ENCODE measurements at places on chromosomes 12 and 14.

DNA sequence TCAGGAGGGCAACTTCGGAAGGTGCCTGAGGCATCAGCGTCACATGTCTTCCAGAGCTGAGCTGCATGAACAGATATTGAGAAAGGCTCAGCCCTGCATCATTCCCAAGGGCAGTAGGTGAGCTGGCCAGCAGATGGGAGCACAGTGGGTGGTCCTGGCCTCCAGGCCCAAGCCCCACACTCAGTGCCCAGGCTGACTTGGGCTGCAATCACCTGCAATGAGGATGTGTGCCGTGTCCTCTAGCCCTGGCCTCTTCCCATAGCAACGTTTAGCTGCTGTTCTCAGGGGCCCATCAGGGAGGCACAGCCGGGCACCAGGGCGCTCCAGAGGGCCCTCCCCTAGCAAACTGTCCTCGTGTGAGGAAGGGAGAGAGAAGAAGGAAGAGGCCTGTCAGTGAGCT lies 32.0 kb downstream of the TEP1 start:
- DNase-seq: no peak

DNA sequence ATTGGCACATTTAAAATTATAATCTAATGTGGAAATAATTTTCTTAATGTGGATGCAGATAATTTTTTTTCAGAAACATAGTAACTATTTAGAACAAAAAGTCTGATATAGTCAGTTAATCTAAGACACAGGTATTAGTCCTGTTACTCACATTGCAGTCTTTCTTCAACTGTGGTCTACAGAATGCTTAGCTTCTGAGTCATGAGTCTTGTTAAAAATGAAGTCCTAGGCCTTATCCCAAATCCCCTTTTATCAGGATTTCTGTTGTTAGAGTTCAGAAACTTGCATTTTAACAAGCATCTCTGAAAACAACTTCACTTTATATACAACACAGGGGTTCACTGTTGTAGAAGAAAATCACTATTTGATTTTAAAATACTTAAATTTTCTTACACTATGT lies 112.2 kb downstream of the SLC16A7 start:
- DNase-seq: no peak

DNA sequence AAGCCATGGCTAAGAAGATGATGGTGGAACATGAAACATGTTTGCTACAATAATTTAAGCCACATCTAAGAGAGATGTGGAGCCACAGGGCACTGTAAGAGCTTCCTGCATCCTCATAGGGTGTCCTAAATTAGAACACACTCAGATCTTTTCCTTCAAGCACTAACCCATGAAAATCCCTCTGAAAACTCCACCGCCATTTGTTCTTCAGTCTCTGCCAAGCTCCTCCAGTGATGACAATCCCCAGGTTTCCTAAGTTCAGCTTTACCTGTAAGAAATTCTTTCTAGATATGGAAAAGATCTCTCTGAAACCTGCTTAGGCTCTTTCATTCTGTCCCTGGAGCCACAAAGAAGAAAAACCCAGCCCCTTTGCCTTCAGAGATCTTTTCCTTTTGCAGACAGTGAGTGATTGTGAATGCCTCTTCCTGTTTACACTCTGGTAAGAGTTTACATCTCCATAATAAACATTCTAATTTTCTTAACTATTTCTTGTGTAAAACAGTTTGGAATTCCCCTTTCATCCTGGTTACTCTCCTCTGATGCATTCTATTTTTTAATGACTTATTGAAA lies 907.2 kb downstream of the VRK1 start:
- no peak for DNase-seq

- DNase-seq: no peak
These were observed 55.2 kb upstream of the KCNH3 start for GRCh38 chr12:49483619-49484018.

DNA sequence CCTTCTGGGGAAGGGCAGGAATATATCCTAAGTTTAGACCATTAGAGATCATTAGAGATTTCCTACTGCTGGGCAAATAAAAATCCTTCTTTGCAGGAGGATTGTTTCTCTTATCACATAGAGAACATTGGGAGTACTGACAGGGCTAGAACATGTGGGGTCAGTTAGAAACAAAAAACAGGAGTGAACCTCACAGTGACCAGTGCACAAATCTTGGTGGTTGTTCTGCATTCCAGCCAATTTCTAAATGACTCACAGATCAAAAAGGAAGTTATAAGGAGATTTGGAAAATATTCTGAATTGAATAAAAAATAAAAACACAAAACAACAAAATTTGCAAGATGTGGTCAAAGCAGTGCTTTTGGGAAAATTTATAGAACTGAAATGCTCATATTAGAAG lies 118.8 kb downstream of the LLPH start:
- no peak for DNase-seq

- no peak for DNase-seq
These were observed 3.6 kb downstream of the AKAP6 start for GRCh38 chr14:32332415-32333316.

GRCh38 chr14:104370256-104370870 lies 209.2 kb upstream of the C14orf180 start:
- DNase-seq: peak; percentile 90
